Colonic mucosa (tissue), 4 donors: ENCODE measurements at places on chromosomes 13 and 19. TPM values are rescaled to one million over a fixed set of nuclear protein-coding genes. Genes with fewer than 3 reads are reported as not detected.

GRCh38 chr13:98385606-98386005, 191.3 kb downstream of the STK24 start:
- no peak for DNase-seq

- DNase-seq, result peak; percentile 40
Measured at GRCh38 chr13:44140888-44141724, 232.5 kb upstream of the SERP2 start.

- DNase-seq, result no peak
Measured at GRCh38 chr19:39679056-39679790, 23.5 kb downstream of the LGALS16 start.

- no peak for DNase-seq
Measured at GRCh38 chr13:38702669-38703068, 15.8 kb downstream of the FREM2 start.

DNA sequence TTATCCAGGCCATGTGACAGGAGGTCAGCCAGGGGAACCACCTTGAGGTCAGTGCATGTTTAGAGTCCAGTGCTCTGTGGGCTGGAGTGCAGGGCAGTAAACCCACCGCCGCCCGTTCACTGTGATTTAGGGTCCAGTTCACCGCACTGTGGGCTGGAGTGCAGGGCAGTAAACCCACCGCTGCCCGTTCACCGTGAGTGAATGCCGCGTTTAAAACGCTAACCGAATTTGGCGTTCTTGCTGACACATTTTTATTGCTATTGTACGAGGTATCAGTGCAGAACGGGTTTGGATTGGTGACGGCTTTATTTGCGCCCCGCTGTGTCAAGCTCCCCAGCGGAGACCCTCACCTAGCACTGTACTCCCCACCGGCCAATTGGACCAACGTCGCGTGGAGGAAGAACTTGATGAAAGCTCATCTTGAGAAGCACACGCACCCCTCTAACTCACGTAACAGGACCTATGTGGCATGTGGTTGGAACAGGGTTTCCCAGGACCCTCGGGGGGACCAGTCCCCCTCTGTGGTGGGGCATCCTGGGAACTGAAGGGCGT, 27.9 kb downstream of the C13orf46 start:
- DNase-seq, result no peak

- DNase-seq, result no peak
Measured at GRCh38 chr19:18886972-18887371, 9.0 kb downstream of the CERS1 start.

GRCh38 chr19:40614622-40615411, 13.6 kb downstream of the LTBP4 start:
- DNase-seq, result peak; percentile 99

DNA sequence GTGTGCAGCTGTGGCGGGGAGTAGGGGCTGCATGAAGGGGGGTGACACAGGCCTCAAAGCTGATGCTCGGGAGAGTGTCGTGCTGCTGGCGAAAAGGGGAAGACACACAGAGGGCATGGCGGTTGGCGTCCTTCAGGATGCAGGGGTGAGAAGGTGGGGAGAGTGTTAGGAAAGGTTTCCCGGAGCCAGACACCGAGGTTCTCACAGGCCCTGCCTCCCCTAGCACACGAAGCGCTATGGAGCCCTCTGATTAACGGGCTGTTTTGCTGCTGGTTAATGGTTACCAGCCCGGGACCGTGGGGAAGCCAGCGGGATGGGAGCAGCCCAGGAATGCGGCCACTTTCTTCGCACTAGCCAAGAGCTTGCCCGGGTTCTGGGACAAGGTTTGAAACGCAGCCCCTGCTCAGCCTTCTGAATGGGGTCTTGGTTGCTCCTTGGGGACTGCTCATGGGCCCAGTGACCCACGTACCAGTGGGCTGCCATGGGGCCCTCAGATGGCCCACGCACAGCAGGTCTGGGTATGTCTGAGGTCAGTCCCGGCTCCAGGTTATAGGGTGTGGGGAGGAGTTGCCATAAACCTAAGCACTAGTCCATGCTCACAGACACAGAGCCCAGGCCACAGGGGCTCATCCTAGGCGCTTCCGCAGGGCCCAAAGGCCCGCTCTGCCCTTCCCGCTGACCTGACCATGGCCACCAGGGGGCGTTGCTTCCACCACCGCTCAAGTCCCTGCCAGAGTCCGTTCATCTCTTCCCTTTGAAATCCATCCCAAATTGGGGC, 31.3 kb upstream of the ISYNA1 start:
- peak; percentile 73 for DNase-seq

GRCh38 chr19:41564515-41565378, 11.2 kb upstream of the CEACAM21 start:
- DNase-seq, result no peak

DNA sequence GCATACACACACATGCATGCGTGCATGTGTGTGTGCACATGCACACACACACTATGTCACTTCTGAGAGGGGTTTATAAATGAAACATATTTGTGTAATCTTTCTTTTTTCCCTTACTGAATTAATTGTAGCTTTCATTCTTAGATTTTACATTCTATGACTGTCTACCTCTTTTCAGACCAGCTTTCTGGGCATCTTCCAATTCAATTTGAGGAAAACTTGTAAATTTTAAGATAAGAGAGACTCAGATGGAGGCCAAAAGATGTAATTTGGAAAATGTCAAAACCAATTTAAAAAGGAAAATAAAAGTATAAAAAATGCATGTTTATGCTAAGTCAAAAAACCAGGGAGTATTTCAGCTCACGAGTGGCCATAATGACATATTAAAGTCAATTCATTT, 594.5 kb downstream of the OLFM4 start:
- DNase-seq, result no peak

DNA sequence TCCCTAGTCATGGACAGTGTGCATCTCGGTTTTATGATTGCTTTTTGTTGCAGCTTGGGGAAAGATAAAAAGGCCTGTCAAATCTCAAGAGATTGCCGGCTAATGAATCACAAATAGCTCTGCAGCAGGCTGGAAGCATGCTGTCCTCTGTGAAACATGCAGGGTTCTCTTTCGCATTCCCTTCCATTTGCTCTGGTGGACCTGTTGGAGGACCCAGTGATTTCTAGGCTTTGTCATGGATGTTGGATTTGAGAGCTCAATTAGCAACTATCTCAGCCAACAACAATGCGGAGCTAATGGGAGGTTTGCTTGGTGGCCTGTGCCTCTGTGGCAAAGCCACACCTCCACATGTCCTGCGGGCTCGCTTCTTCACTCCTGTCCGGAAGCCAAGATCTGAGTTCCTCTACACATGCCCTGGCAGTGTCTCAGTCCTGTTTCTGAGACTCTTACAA, 418.1 kb upstream of the ARGLU1 start:
- DNase-seq, result no peak

DNA sequence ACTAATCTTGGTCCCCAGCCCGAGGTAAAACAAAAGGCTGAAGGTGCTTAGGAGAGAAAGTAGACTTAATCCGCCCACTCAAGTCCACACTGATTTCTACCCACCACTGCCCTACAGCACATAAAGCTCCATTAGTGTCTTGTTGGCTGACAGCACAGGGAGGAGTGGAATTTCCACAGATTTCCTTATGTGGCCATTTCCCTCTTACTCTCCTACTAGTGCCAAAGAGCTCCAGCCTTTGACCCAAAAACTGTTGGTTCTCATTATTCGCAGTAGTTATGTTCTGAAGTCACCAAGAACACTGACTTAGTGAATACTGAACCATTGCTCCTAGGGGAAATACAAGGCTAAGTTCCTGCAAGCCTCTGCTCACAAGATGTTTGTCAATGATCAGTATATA, 61.2 kb downstream of the RAB20 start:
- DNase-seq, result no peak

- peak; percentile 31 for DNase-seq
Measured at GRCh38 chr13:74026753-74027152, 107.5 kb downstream of the KLF12 start.

ZNF865 gene
- total RNA-seq, result 12.9 TPM

NLRP7 gene
- not detected for total RNA-seq

POLR1G gene
- total RNA-seq, result 8.5 TPM

F2RL3 gene
- total RNA-seq, result 0.84 TPM

KRTDAP gene
- not detected for total RNA-seq

ZNF266 gene
- 12.5 TPM for total RNA-seq

CD22 gene
- 3.0 TPM for total RNA-seq

KLK7 gene
- not detected for total RNA-seq

EBI3 gene
- total RNA-seq, result 1.6 TPM

SIGLEC12 gene
- 0.15 TPM for total RNA-seq

NXNL1 gene
- not detected for total RNA-seq
